Activated T-cell treated with anti-CD3 and anti-CD28 coated beads, Interleukin-2, amount 50 U/mL, for 4 hours (primary cell): ENCODE measurements at places on chromosomes 2 and 18. TPM values are rescaled to one million over a fixed set of nuclear protein-coding genes. Genes with fewer than 3 reads are reported as not detected.

DNA sequence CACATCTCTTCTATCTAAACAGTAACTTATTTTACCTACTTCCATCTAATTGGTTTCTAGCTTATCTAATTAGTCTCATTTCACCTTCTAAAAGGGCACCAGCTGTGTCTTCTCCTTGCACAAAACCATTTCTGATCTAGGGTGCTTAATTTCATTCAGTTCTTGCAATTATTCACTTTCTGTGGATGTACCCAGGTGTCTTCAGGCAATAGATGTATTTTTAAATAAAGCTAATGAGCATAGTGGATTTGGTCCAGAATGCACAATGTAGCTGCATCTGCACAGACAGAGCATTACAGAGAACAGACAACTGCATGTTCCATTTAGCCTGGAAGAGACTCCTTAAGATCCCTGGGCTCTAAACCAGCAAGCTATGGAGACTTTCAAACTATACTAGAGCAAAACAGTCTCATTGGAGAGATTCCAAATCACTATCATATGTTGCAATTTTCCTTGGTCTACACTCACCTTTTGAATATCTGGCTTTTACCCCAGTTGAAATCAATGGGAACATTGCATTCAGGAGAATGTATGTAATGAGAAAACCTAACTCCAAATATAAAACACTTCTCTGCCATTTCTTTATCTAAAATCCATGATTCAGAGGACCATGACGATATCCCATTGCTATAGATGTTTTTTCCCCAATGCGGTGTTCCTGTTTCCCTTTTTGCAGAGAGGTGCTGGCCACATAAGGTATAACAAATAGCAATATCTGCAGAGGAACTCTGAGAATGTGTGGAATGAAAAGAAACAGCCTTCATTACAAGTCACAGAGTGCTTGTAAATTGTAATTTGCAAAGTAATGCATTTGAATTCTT is 3.5 kb upstream of the RFX8 start:
- DNase-seq: no peak

DNA sequence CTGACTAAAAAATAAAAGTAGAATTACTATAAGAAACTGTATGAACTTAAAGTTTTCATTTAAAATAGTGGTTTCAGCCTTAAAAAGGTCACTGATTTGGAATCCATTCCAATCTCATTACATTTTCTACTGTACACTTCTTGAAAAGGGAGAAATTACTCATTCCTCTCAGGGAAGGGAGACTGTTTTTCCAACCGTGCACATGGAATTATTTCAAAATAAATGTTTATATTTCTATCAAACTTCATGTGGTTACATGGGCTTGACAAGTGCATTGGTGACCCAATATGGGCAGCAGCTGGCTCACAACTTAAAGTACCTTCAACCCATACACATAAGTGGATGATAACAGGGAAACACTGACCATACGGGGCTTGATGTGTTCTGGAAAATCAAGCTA is 324.5 kb upstream of the THUMPD2 start:
- no peak for DNase-seq

- DNase-seq: no peak
These were observed 165.5 kb downstream of the TGIF1 start for GRCh38 chr18:3615374-3615985.

The MAPK4 gene
- total RNA-seq: not detected

The NRBP1 gene
- 103 TPM for total RNA-seq

The KLHL29 gene
- total RNA-seq: 1.1 TPM
